ENCODE measurements at places on chromosomes 16 and 17.
A peak's percentile ranks its signal among the peaks of the same experiment; 100 is the strongest.

DNA sequence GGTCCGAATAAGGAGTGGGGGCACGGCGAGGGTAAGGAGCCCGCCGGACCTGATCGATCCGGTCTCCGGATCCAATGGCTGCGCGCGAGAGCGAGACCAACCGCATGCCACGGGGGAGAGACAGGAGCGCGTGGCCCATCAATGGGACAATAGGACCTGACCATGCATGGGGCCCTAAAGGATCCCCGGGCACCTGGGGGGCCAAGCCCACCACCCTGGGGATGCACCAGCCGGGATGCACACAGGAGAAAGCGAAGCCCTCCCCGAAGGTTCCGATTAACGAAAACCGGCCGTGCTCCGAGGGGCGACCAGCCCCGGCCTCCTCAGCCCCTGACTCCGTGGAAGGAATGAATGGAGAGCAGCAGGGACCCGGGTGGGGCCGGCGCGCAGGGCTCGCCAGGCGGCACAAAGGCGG lies 525 bp downstream of the JPT1 start:
- peak overlapping the region; percentile 84 for H3K4me3 ChIP-seq
- H3K4me1 ChIP-seq: peaks cover 7% of the 10 kb centered on the region
- no peaks in the 10 kb centered on the region for H3K36me3 ChIP-seq
- H3K27ac ChIP-seq: peak overlapping the region; percentile 74
- no peak for DNase-seq
- H3K27me3 ChIP-seq: no peaks in the 10 kb centered on the region

- no peak overlapping the region for H3K27ac ChIP-seq
- H3K36me3 ChIP-seq: no peaks in the 10 kb centered on the region
- no peak for DNase-seq
- H3K4me3 ChIP-seq: no peak overlapping the region
- H3K4me1 ChIP-seq: no peaks in the 10 kb centered on the region
- no peaks in the 10 kb centered on the region for H3K27me3 ChIP-seq
These were observed 11.9 kb downstream of the C16orf86 start for GRCh38 chr16:67678354-67679023.

DNA sequence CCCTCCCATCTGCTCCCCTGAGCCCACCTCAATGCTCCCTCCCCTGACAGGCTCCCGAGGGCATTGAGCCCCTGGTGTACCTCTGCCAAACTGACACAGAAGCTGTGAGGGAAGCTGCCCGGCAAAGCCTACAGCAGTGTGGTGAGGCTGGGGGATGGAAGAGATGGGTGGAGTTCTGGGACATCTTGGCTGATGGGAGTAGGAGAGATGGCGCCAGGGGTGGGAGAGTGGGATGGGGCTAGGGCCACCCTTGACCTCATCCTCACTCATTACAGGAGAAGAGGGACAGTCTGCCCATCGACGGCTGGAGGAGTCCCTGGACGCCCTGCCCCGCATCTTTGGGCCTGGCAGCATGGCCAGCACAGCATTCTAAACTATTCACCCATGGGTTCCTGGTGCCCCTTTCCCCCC lies 16.2 kb upstream of the CTCF start:
- DNase-seq: no peak
- H3K27me3 ChIP-seq: no peaks in the 10 kb centered on the region
- H3K27ac ChIP-seq: no peak overlapping the region
- H3K36me3 ChIP-seq: no peaks in the 10 kb centered on the region
- H3K4me3 ChIP-seq: no peak overlapping the region

DNA sequence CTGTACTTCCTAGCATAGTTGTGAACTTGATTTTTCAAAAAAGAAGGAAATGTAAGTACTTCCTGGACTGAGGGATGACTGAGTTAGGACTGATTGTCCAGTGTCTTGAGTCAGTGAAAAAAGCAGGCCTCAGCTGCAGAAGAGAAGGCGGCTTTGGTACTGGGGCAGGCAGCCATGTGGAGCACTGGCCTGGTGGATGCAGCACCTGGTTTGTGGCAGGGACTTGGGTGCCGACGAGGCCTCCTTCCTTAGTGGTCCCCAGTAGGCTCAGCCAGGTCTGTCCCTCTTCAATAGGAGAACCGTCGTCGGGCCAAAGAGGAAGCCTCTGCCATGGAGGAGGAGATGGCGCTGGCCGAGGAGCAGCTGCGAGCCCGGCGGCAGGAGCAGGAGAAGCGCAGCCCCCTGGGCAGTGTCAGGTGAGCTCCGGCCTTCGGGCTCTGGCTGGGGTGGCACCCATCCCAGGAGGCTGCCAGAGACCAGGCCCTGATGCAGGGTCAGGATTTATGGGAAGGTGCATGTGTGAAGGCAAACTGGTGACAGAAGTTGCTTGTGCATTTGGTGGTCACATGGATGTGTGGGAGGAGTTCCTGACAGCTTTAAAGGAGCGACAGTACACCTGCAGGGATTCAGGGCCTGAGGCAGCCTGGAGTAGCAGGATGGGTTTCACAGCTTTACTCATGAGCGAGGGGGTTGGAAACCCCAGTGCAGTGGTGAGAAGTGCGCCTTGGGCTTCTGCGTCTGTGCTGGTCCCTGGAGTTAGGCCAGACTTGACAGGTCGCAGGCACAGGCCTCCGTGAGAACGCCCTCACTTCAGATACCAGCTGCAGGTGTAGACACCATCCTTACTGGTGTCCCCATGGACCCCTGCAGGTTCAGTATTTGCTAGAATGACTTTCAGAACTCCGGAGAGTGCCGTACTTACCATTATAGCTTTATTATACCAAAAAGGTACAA lies 17.3 kb downstream of the DHX38 start:
- no peak overlapping the region for H3K4me3 ChIP-seq
- peaks cover 69% of the 10 kb centered on the region for H3K36me3 ChIP-seq
- no peaks in the 10 kb centered on the region for H3K4me1 ChIP-seq
- no peak for DNase-seq
- H3K27me3 ChIP-seq: no peaks in the 10 kb centered on the region

GRCh38 chr17:80180192-80180591 lies 10.4 kb downstream of the CARD14 start:
- no peak overlapping the region for H3K4me3 ChIP-seq
- no peaks in the 10 kb centered on the region for H3K27me3 ChIP-seq
- H3K36me3 ChIP-seq: no peaks in the 10 kb centered on the region

DNA sequence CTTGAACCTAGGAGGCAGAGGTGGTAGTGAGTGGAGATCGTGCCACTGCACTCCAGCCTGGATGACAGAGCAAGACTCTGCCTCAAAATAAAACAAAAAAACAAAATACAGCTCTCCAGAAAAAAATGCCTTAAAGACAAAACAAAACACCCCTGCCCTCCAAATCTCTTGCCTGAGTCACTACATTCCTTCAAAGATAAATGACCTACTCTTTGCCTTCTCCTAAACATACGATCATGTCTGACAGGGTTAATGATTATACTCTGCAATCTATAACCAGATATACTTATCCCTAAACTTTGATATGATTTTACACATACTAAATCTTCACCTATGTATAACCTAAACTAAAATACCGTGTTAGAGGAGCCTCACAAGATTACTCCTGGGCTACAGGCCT lies 1.4 kb upstream of the SETD6 start:
- no peak overlapping the region for H3K27ac ChIP-seq
- DNase-seq: no peak
- peaks cover 5% of the 10 kb centered on the region for H3K36me3 ChIP-seq
- no peaks in the 10 kb centered on the region for H3K27me3 ChIP-seq
- peaks cover 5% of the 10 kb centered on the region for H3K4me1 ChIP-seq

- no peak for DNase-seq
- H3K4me3 ChIP-seq: no peak overlapping the region
- H3K4me1 ChIP-seq: no peaks in the 10 kb centered on the region
- no peaks in the 10 kb centered on the region for H3K27me3 ChIP-seq
- no peak overlapping the region for H3K27ac ChIP-seq
These were observed 396.7 kb upstream of the MAF start for GRCh38 chr16:79997257-79997656.

DNA sequence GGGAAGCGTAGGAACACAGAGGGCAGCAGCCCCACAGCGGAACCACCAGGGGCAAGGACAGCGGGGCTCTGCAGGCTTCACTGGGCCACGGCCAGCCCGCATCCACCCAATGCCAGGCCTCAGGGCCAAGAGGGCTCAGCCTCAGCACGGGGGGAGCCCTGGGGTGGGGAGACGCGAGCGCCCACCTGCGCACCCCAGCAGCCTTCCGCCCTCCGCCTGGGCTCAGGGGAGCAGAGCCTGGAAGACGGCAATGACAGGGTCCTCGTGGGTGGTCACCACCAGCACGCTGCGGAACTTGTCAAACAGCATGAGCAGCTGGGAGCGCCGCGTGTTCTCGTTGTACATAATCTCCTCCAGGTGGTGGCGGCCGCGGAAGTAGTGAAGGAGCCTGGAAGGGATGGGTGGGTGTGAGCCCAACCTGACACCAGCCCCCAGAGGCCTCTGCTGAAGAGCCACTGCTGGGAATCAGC lies 8.5 kb downstream of the MPG start:
- H3K36me3 ChIP-seq: peaks cover 23% of the 10 kb centered on the region
- H3K4me3 ChIP-seq: no peak overlapping the region
- no peak for DNase-seq
- H3K27me3 ChIP-seq: no peaks in the 10 kb centered on the region
- H3K27ac ChIP-seq: no peak overlapping the region
- H3K4me1 ChIP-seq: peaks cover 14% of the 10 kb centered on the region

GRCh38 chr17:77596491-77597417 lies 361.7 kb upstream of the TNRC6C start:
- H3K27me3 ChIP-seq: no peaks in the 10 kb centered on the region
- DNase-seq: no peak
- H3K4me1 ChIP-seq: no peaks in the 10 kb centered on the region
- no peaks in the 10 kb centered on the region for H3K36me3 ChIP-seq
- no peak overlapping the region for H3K4me3 ChIP-seq

- H3K4me3 ChIP-seq: no peak overlapping the region
- no peak overlapping the region for H3K27ac ChIP-seq
- H3K36me3 ChIP-seq: no peaks in the 10 kb centered on the region
- DNase-seq: no peak
- no peaks in the 10 kb centered on the region for H3K4me1 ChIP-seq
- no peaks in the 10 kb centered on the region for H3K27me3 ChIP-seq
These were observed 88.2 kb downstream of the SPECC1 start for GRCh38 chr17:20097330-20097729.

All from effector memory CD4-positive, alpha-beta T cell (primary cell).